D721Med (cell line): ENCODE measurements at places on chromosomes 16 and 17.
A peak's percentile ranks its signal among the peaks of the same experiment; 100 is the strongest.

DNA sequence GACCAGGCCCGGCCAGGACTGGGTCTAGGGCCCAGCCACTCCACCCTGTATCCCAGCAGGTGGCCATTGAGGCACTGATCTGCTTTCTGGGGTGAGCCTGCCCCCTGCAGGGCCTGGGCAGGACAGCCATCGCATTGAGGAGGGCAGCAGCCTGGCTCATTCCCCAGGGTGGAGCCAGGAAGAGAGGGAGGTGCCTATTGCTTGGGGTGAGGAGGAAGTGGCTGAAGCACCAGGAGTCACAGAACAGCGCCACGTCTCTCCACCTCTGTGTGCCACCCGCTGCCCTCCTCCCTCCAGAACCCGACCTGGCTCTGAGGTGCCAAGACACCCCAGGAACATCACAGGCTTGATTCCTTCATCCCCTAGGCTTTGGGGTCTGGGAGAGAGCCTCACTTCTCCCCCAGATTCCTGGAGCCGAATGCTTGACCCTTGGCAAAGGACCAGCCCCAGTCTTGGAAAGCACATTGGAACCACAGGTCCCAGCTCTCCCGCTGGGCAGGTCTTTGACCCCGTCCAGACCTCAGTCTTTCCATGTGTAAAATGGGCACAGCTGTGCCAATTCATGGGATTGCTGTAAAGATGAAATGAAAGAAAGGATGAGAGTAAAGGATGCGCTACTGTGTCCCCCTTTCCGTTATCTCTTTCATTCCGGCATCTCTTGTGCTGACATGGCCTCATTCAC lies 7.2 kb upstream of the KRT36 start:
- DNase-seq: no peak

DNA sequence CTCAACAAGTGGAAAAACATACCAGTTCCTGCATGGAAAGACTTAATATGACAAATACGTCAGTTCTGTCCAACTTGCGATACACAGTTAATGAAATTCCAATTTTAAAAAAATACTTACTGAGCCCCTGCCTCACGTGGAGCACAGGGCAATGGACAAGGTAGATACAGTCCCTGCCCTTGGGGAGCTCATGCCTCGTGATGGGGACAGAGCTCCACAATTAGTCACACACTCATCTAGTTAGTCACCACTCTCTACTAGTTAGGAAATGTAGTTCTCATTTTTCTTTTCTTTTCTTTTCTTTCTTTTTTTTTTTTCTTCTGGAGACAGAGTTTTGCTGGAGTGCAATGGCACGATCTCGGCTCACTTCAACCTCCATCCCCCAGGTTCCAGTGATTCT lies 74.7 kb upstream of the CDH5 start:
- DNase-seq: no peak

DNA sequence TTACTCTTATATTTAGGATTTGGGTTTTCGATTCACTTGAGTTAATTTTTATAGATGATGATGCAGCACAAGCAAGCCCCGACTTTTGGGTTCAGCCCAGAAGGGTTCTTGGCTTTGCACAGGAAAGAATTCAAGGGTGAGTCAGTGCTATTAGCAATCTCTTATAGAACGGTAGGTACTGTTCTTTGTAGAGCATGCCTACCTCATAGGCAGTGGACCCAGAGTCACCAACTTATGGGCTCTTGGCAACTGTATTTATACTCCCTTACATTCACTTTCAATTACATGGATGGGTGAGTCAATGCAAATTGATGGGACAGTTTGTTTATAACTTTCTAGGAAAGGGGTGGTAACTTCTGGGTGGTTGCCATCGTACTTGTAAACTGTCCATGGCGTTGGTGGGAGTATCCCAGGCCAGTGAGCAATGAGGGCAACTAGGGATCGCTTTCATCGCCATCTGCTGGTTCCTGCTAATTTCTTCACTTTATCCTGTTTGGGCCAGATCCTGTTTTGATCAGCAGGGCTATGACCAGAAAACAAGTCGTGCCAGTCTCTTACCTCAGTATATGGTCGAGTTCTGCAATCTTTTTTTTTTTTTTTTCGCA lies 362.6 kb downstream of the CNTNAP4 start:
- no peak for DNase-seq

DNA sequence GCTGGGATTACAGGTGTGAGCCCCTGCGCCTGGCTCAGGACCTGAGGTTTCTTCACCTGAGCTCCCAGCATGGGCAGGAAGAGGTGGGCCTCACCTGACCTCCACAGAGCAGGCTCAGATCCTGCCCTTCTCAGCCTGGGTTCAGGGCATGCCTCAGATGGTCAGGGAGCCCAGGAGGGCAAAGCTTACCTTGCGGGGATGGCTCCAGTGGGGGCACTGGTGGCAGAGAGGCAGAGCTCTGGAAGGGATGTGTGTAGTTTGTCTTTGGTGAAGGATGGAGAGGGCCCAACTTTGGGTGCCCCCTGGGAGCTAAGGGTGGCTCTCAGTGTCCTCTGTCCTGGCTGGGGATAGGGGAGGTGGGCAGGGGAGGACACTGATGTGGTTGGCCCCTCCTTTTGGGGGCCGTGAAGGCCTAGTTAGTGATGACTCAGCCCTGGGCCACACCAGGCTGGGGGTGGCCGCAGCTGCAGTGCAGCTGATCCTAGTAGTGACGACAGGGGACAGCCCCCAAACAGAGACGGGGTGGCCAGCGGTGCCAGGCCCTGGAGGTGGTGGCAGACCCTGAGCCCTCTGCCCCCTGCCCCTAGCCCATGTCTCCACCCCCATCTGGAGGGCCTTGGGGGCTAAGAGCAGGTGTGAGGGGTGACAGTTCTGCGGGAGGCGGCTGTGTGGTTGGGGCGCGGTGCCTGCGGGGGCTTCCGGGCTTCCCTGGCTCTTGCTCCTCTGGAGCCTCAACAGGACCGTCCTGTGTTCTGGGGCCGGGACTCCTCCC lies 5.8 kb downstream of the NHERF2 start:
- DNase-seq: no peak

- no peak for DNase-seq
These were observed 37.9 kb downstream of the GPATCH8 start for GRCh38 chr17:44465276-44465675.

DNA sequence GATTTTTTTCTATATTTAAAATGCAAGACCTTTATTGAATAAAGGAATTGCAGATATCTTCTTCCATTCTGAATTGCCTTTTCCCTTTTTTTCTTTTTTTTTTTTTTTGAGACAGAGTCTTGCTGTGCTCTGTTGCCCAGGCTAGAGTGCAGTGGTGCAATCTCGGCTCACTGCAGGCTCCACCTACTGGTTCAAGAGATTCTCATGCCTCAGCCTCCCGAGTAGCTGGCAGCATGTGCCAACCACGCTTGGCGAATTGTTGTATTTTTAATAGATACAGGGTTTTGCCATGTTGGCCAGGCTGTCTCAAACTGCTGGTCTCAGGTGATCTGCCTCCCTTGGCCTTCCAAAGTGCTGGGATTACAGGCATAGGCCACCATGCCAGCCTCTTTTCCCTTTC lies 151.5 kb downstream of the CEP112 start:
- DNase-seq: no peak

- no peak for DNase-seq
These were observed 1.2 kb upstream of the NARF start for GRCh38 chr17:82457073-82457928.

GRCh38 chr16:2371421-2371820 lies 30.9 kb upstream of the ABCA3 start:
- DNase-seq: no peak

DNA sequence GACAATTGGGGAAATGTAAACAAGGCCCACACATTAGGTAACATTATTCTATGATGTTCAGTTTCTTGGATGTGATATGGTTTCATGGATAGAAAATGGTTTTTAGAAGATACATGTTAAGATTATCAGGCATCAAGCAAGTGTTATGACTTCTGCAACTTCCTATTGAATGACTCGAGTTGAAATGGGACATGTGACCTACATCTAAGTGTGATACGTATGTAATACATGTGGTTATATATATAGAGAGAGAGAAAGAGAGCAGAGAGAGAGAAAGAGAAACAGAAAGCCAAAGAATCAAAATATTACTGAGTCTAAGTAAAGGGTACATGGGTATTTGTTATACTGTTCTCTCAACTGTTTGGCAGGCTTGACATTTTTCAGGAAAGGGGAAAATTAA lies 1.7 kb downstream of the TMEM170A start:
- no peak for DNase-seq

DNA sequence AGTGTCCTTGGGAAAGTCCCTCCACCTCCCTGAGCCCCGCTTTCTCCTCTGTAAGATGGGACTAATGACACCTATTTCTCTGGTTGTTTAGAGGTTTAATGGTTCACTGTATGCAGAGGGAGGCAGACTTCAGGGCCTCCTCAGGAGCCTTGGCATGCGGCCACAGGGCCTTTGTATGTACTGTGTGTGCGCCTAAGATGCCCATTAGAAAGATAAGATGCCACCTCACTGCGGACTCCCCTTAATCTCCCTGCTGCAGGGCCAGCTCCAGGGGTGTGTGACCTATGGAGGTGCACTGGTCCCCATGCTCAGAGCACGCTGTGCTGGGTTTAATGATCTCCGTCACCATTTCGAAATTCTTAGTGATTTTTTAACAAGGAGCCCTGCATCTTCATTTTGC lies 59.3 kb downstream of the TMEM235 start:
- no peak for DNase-seq

- no peak for DNase-seq
These were observed 116.6 kb downstream of the METRNL start for GRCh38 chr17:83196024-83196365.

DNA sequence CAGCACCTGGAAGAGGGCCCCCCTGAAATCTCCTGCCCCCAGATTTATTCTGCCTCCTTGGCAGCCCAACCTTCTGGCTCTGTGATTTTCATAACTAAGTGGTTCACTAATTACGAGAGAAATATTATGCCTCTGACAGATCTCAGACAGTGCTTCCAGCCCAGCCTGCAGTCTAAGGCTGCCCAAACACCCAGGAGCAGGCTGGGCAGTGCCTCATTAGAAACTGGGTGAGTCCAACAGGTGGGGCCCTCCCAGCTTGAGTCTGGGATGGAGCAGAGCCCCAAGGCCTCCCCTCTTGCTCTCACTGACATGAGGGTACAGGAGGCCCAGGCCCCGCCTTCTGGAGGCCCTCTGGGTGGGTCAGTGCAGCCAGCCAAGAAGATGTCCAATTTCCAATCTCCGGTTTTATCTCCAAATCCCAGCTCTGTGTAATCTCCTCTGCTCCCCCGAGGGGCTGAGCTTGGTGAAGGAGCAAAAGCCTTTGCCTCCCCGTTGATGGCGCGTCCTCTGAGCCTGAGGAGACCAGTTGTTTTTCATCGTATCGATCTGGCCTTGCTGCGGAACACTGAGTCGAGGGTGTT lies 20.1 kb upstream of the ABCC3 start:
- peak; percentile 95 for DNase-seq
